HTR-8/SVneo (cell line): ENCODE measurements at places on chromosomes 1 and 21.

- DNase-seq = peak; percentile 74
These were observed 35.2 kb downstream of the TGFB2 start for GRCh38 chr1:218380125-218380977.

DNA sequence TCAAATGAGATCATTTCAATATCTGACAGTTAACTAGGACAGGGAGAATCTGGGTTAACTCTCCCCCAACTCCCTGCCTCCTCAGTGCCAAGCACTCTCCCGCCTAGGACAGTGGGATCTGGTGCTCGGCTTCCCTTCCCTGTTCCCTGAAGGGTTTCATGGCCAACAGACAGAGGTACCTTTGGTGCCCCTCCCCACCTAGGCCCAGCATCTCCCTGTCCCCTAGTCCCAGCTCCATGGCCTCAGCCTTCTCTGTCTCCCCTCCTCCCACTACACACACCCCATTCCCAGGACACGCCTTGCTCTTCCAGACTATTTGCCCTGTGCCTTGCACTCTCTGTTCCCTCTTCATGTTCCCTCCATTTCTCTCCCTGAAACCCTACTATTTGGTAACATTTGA, 77.1 kb downstream of the CD247 start:
- no peak for DNase-seq

GRCh38 chr1:33346927-33347649, 26.2 kb upstream of the A3GALT2 start:
- DNase-seq = peak; percentile 64

DNA sequence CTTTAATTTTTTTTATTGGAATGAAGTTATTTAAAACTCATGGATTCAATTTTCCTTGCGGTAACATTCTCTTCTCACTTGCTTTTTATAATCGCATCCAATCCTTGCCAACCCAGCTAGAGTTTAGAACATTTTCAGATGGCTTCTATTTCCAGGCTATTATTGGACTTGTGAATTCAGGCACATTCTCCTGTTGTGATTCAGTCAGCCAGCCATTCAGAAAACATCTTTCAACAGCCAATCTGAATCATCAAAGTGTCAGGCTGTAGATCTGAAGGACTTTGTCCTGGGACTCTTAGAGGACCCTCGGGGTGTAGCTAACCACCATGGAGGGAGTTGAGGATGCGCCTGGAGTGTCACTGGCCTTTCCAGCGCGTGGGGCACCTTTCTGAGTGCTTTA, 92.4 kb downstream of the PRDM2 start:
- no peak for DNase-seq

GRCh38 chr1:113041569-113042284, 31.3 kb upstream of the LRIG2 start:
- no peak for DNase-seq

DNA sequence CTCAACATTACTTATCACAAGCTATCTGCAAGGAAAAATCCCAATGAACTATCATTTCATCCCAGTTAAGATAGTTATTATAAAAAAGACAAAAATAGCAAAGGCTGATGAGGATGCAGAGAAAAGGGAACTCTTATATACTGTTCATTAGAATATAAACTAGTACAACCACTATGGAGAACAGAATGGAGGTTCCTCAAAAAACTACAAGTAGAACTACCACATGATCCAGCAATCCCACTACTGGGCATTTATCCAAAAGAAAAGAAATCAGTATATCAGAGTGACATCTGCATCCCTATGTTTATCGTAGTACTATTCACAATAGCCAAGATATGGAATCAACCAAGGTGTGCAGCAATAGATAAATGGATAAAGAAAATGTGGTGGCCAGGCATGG, 4.9 kb upstream of the C1orf185 start:
- no peak for DNase-seq

DNA sequence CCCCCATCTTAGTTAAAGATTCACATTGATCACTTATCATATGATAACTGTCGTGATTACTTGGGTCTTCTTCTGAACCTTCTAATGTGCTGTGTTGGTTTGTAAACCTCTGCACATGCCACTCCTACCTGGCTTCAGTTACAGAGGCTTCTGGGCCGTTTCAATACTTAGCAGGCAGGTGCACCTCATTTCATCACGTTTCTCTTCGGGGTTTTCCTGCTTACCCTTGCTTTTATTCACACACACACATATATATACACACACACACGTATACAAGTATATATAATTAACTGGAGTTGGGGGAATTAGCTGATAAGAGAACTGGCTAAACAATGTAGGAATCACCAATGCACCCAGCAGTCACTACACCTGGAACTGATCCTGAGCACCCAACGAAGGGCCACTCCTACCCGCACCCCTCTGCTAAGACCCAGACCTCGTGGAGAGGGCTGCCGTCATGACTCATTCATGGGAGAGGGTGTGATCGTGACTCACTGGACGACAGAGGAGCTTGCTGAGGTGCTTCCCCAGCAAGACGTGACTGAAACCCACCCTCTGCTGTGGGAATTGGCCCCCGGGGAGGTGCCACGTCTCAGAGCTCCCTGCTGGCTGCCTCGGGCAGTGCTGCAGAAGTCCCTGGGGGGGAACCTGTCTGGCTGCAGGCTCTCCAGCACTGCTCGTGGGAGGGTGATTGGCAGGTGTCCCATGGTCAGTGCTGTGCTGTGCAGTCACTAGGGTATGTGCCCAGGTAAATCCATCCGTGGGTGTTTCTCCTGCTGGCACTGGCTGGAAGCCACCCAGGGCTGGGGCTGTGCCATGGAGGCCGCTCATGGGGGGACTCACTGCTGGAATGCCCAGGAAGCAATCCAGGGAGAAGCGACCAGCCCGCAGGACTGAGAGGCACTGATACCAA, 166.6 kb downstream of the DYRK1A start:
- DNase-seq = peak; percentile 57

DNA sequence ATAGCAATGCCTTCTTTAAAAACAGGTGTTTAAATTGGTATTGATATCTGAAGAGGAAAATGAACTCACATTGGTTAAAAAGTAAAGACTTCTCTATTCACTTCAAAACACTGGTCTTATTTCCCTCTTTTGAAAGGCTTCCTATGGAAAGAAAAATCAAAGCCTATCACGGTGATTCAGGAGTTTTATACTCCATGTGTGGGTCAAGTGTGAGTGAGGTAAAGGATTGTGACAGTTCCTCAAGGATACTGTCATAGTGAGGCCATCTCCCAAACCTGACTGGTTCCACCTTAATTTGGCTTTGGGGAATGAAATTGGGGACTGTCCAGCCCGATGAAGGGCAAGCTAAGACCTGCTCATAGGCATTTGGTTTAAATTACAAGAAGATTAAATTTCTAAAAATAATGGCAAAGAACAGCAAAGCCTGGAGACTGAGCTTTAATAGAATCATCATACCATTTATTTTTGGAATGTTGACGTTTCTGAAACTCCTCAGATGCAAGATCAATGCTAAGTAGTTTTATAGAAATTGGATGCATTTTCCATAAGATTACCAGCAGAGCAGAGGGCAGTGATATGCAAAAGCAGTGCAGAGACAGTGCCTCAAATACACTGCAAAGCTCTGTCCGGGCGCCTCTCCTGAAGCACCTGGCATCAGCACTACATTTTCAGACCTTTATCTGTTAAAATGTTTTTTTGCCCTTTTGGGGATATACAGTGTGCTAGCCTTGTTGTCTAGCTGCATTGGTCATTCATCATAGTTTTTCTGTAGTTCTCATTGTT, 302.1 kb upstream of the SGIP1 start:
- DNase-seq = no peak
